ENCODE measurements at places on chromosomes 1 and 21.

DNA sequence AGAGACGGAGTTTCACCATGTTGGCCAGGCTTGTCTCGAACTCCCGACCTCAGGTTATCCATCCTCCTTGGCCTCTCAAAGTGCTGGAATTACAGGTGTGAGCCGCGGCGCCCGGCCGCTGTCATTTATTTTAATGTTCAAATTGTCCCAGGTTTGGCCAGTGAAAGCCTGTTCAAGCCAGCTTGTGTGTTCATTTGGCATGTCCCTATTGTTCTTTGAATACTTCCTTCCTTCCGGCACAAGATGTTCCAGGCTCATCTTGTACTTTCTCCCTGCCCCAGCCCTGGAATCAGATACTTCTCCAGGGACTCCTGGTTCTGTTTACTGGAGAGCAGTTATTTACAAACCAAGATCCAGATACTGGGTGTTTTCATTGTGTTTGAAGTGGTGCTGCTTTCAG lies 37.0 kb downstream of the ZBTB8B start:
- DNase-seq: no peak

- no peak for DNase-seq
These were observed 13.3 kb upstream of the SIPA1L2 start for GRCh38 chr1:232643251-232643650.

- DNase-seq: no peak
These were observed 4.4 kb downstream of the B4GALT3 start for GRCh38 chr1:161172776-161173376.

- no peak for DNase-seq
These were observed 55.2 kb downstream of the ST6GALNAC3 start for GRCh38 chr1:76129731-76130130.

- DNase-seq: no peak
These were observed 1.3 kb upstream of the ZBTB7B start for GRCh38 chr1:155001425-155001674.

GRCh38 chr1:51623025-51623424 lies 6.1 kb downstream of the OSBPL9 start:
- DNase-seq: no peak

GRCh38 chr1:246742396-246742795 lies 18.2 kb downstream of the SCCPDH start:
- DNase-seq: no peak

- no peak for DNase-seq
These were observed 290.0 kb upstream of the RUNX1 start for GRCh38 chr21:35338881-35339632.

GRCh38 chr1:90044346-90044745 lies 49.4 kb downstream of the ZNF326 start:
- DNase-seq: no peak

- no peak for DNase-seq
These were observed 1600.6 kb upstream of the B3GALT2 start for GRCh38 chr1:194787001-194787400.

GRCh38 chr1:50066806-50067205 lies 41.9 kb upstream of the ELAVL4 start:
- no peak for DNase-seq

- DNase-seq: no peak
These were observed 376.3 kb upstream of the PRMT6 start for GRCh38 chr1:106680216-106680615.

GRCh38 chr1:19462781-19463503 lies 22.4 kb downstream of the CAPZB start:
- peak; percentile 82 for DNase-seq
